ENCODE measurements at places on chromosomes 6 and 20. TPM values are rescaled to one million over a fixed set of nuclear protein-coding genes. Genes with fewer than 3 reads are reported as not detected.

DNA sequence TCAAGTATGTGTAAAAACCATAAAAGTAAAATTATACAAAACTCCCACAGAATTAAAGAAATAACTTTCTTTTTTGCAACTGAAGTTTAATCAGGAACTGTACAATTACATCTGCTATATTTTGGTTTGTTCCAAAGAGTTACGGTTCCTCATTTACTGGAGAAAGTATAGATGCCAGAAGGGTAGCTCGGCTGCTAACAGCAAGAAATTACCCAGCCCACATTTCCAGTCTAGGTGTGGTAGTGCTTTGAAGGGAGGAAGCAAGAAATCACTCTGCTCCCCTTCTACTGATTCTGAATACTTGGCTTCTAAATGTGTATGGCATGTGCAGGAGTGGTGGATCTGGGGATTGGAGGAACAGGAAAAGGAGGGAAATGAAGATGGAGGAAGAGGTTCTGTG lies 441.3 kb downstream of the CDC5L start:
- DNase-seq = no peak

DNA sequence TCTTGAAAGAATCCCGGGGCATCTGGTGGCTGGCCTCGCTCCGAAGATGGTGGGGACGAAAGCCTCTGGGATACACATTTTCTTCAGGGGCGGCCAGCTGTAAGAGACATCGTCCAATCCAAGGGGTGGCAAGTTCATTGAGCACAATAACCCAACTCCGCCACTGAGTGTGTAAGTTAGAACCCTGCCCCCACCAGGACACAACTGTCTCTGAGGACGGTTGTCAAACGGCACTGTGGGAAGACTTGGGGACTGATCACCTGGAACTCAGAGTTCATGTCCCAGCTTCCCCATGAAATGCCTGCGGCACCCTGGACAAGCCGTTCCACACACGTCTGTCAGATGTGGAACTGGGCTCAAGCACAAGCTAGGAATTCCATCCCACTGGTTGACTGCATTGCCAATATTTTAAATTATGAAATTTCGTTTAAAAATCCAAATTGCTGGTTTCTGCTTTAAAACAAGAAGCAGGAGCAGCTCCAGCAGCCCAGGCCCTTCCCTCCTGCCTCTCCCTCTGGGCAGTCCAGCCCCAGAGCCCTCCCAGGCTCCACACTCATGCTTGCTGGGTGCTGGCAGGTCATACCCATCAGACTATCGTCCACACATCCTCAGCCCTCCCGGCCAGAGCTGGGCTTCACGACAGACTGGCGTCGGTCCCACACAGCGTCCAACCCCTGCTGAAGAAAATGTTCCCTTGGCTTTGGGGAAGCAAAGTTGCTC lies 80.9 kb upstream of the AFDN start:
- DNase-seq = no peak

DNA sequence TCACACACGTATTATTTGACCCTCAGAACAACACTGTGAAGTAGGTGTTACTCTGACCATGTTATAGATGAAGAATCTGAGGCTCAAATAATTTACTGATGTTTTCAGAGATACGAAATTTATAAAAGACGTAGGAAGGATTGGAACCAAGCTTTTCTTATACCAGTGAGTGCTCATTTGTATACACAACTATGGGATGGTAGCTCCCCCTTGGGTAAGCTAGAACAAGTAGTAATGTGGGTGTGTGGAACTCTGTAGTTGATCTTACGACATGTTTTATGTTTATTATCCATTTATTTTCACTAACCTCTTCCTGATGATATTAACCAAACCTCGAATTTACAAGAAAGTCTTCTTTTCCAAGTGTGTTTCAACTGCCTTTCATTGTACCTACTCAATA lies 248.5 kb downstream of the NKAIN2 start:
- DNase-seq = no peak

MMP24 gene
- 14.2 TPM for total RNA-seq

Data from A172 (cell line).